ENCODE measurements at places on chromosomes 11 and 22.

GRCh38 chr11:75809991-75810390, 5.0 kb upstream of the UVRAG start:
- H3K36me3 ChIP-seq, result no peaks in the 10 kb centered on the region
- H3K27ac ChIP-seq, result peak overlapping the region; percentile 85
- H3K27me3 ChIP-seq, result no peaks in the 10 kb centered on the region
- DNase-seq, result no peak

- no peak overlapping the region for H3K27ac ChIP-seq
- H3K36me3 ChIP-seq, result no peaks in the 10 kb centered on the region
- no peaks in the 10 kb centered on the region for H3K27me3 ChIP-seq
- H3K4me1 ChIP-seq, result no peaks in the 10 kb centered on the region
Observed at GRCh38 chr11:72280726-72281315, 36.8 kb upstream of the PHOX2A start.

- H3K4me3 ChIP-seq, result no peak overlapping the region
- no peaks in the 10 kb centered on the region for H3K27me3 ChIP-seq
- no peaks in the 10 kb centered on the region for H3K4me1 ChIP-seq
- H3K27ac ChIP-seq, result no peak overlapping the region
- H3K36me3 ChIP-seq, result no peaks in the 10 kb centered on the region
Observed at GRCh38 chr22:45917146-45917545, 59.8 kb downstream of the WNT7B start.

GRCh38 chr11:11510939-11511338, 110.9 kb downstream of the GALNT18 start:
- no peak overlapping the region for H3K4me3 ChIP-seq
- H3K36me3 ChIP-seq, result no peaks in the 10 kb centered on the region
- no peaks in the 10 kb centered on the region for H3K27me3 ChIP-seq
- H3K4me1 ChIP-seq, result no peaks in the 10 kb centered on the region
- DNase-seq, result no peak
- no peak overlapping the region for H3K27ac ChIP-seq

DNA sequence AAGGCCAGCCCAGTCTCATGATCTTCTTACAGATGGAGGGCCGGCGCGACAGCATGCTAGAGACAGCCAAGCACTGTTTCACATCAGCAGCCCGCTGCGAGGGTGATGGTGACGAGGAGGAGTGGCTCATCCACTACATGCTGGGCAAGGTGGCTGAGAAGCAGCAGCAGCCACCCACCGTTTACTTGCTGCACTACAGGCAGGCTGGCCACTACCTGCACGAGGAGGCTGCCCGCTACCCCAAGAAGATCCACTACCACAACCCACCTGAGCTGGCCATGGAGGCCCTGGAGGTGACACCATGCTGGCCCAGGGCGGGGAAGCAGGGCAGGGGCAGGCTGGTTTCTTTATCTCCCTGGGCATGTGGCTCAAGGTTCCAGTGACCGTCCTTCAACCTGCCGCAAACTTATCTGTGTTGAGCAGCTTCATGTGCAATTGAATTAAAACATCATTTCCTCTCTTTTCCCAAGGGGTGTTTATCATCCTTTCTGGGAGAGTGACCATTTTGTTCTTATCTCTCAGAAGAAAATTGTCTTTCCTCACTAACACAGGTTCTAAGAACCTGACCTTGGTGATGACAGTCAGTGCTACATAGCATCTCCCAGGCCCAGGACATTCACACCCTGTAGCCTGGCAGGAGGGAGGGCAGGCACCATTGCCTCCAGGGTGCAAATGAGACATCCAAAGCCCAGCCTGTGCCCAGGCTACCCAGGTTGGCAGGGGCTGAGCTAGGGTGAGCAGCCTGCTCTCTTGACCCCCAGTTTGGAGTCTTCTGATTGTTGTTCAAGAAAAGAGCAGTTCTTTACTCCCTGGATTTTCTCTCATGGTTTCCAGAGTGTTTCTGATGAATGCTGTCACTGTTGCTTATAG, 80.7 kb downstream of the CABIN1 start:
- H3K36me3 ChIP-seq, result peaks cover 34% of the 10 kb centered on the region
- no peaks in the 10 kb centered on the region for H3K27me3 ChIP-seq
- DNase-seq, result no peak
- no peaks in the 10 kb centered on the region for H3K4me1 ChIP-seq
- H3K27ac ChIP-seq, result no peak overlapping the region
- no peak overlapping the region for H3K4me3 ChIP-seq

GRCh38 chr11:113162592-113162962, 151.8 kb upstream of the TTC12 start:
- H3K27ac ChIP-seq, result no peak overlapping the region
- no peak overlapping the region for H3K4me3 ChIP-seq
- no peaks in the 10 kb centered on the region for H3K36me3 ChIP-seq
- no peak for DNase-seq
- no peaks in the 10 kb centered on the region for H3K4me1 ChIP-seq
- H3K27me3 ChIP-seq, result no peaks in the 10 kb centered on the region

DNA sequence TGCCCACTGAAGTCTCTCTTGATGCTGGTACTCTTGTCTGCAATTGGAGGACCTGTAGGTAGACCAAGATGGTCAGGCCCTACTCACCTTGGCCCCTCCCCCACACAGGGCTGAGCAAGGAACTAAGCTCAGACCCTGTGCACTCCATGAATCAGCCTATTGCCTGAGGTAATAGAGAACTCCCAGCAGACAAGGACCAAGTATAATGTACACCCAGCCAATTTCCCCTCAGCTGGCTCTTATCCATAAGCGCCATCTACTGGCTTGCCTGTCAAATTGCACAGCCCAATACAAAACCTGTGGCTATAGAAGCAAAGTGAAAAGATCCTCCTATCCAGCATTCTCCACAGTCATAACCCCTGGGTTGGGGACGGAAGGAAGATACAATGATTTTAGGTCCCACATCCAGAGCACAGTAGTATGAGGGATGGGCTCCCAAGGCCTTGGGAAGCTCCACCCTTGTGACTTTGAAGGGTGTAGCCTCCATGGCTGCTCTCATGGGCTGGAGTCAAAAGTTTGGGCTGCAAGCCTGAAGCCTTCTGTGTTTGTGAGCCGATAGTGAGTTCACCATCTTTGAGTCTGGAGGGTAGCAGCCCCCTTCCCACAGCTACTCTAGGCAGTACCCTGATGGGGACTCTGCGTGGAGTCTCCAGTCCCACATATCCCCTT, 56.0 kb downstream of the GLYATL2 start:
- no peaks in the 10 kb centered on the region for H3K4me1 ChIP-seq
- no peak overlapping the region for H3K27ac ChIP-seq
- peak; percentile 7 for DNase-seq
- H3K36me3 ChIP-seq, result no peaks in the 10 kb centered on the region
- no peaks in the 10 kb centered on the region for H3K27me3 ChIP-seq
- no peak overlapping the region for H3K4me3 ChIP-seq

DNA sequence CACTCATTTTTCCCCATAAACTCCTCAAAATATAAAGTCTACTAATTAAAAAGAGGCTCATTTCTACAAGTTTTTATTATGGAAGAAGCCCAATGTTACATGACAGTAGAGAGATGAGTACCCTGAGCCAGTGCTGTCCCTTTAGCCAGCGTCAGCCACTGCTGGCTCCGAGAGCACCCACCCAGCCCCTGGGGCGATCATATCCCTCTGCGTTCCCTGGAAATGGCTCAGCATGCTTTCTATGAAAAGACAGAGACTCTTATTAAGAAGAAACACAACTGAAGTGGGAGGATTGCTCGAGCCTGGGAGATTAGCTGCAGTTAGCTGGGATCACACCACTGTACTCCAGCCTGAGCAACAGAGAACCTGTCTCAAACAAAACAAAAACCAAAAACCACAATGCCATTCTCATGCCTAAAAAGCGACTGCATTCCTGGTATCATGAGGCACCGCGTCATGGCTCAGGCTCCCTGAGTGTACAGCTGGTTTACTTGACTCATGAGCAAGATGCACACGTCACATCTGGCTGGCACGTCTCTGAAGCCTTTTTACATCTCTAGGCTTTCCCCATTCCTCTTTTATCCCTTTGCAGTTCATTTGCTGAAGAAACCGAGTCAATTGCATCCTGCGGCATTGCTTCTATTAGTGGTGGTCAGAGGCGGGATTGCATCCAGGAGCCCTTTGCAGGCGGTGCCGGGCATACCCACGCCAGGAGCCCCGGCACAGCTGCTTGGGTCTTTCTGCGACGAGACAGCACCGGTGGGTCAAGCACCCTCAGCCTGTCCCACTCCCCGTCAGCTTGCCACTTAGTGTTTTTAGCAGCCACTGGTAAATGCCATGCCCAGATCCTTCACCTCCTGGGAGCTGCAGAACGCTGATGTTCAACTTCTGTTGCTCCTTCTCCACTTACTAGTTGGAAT, 119.9 kb downstream of the CTTN start:
- no peaks in the 10 kb centered on the region for H3K4me1 ChIP-seq
- H3K4me3 ChIP-seq, result no peak overlapping the region
- no peak overlapping the region for H3K27ac ChIP-seq
- no peaks in the 10 kb centered on the region for H3K27me3 ChIP-seq

DNA sequence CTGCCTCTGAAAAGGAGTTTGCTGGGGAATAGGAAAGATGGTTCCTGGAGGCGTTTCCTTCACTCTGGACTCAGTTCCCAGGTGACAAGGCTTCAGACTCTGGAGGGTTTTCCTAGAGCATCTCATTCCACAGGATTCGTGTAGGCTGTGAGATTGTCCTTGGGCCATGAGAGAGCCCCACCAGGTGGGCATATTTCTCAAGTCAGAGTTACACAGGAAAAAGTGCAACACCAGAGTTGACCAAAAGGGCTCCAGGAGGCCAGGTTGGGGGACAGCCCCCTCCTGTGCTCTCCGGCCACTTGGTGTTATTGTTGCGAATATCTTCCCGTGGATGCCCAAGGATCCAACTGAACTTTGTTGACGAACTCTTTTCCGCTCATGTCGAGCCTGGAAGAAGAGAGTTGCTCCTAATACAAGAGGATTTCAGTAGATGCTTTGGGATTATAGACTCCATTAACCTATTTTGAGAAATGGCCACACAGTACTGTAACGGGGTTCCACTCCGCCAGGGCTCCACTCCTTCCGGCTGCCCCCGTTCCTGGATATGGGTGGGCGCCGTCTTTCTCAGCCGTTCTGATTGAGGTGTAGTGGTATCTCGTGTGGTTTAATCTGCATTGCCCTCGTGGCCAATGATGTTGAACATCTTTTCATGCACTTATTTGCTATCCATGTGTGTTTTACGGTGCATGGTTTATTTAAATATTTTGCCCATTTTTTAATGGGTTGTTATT, 580.3 kb downstream of the BRD1 start:
- no peaks in the 10 kb centered on the region for H3K27me3 ChIP-seq
- H3K4me3 ChIP-seq, result no peak overlapping the region
- no peak overlapping the region for H3K27ac ChIP-seq
- no peak for DNase-seq
- no peaks in the 10 kb centered on the region for H3K36me3 ChIP-seq

DNA sequence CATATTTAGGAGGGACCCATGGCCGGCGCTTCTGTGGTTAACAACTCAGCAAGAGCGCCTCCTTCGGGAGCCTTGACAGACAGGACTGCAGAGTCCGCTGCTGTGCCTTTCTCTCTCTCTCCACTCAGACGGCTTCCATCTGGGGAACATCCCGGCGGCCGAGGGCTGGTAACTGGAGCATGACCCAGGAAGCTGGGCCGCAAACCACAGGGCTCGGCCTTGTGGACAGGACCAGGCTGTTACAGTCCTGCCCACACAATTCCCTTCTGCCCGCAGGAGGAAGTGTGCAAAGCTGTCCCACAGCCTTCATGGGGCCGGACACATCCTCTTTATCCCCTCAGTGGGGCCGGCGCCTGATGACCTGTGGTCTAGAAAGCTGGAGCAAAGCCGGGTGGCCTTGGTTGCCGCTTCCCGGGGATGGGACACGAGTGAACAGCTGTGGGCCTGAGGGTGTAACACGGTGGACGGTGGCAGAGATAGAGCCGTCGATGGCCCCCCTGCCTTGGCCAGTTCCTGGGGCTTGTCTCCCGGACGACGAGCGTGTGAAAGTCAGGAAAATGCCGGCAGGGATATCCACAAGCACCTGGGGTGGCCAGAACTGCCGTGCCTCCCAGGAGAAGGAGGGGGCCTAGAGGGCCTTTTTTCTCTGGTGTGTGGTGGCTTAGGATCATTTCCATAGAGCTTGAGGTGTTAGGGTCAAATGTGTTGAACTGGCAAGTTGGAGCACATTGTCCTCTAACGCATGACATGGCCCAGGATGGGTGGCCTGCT, 50.1 kb downstream of the FBLN1 start:
- no peak for DNase-seq
- H3K27ac ChIP-seq, result no peak overlapping the region
- no peaks in the 10 kb centered on the region for H3K36me3 ChIP-seq
- no peaks in the 10 kb centered on the region for H3K4me1 ChIP-seq

DNA sequence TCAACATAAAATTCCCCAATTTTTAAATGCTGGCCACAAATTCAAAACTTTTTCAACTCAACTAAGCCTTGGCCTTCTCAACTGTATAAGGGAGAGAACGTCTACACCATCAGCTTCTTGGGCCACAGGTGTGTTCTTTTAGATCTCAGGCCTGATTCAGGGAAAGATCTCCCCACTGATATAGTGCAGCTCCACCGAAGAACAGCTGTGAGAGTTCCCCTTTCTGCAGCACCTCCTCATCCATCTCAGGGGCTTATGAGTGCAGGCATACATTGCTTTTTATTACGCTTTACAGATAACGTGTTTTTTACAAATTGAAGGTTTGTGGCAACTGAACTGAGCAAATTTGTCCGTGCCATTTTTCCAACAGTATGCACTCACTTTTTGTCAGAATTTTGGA, 8.0 kb upstream of the CD82 start:
- no peaks in the 10 kb centered on the region for H3K27me3 ChIP-seq
- no peak overlapping the region for H3K4me3 ChIP-seq
- H3K27ac ChIP-seq, result no peak overlapping the region

GRCh38 chr22:38406617-38407016, 48.4 kb downstream of the KCNJ4 start:
- no peaks in the 10 kb centered on the region for H3K4me1 ChIP-seq
- no peaks in the 10 kb centered on the region for H3K36me3 ChIP-seq
- no peak for DNase-seq
- no peak overlapping the region for H3K4me3 ChIP-seq
- H3K27ac ChIP-seq, result no peak overlapping the region

DNA sequence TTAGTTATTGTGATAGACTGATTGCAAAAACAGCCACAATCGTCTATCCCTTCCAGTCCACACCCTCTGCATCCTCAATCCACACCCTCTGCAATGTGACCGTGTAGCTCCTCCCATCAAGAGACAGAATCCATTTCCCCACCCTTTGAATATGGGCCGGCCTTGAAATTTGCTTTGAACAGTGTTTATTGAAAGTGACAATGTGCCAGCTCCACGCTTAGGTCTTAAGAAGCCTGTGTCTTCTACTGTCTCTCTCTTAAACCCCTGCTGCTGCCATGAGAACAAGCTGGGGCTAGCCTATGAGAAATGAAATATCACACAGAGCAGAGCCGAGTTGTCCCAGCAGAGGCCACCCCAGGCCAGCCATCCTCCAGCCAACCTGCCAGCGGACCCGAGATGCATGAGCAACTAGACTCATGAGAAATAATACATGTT, 22.3 kb upstream of the MICAL2 start:
- no peaks in the 10 kb centered on the region for H3K4me1 ChIP-seq
- no peaks in the 10 kb centered on the region for H3K36me3 ChIP-seq
- no peak overlapping the region for H3K4me3 ChIP-seq
- H3K27me3 ChIP-seq, result no peaks in the 10 kb centered on the region
- no peak for DNase-seq

- H3K27ac ChIP-seq, result no peak overlapping the region
- H3K4me1 ChIP-seq, result no peaks in the 10 kb centered on the region
- H3K36me3 ChIP-seq, result no peaks in the 10 kb centered on the region
- no peaks in the 10 kb centered on the region for H3K27me3 ChIP-seq
Observed at GRCh38 chr11:113603277-113604059, 102.6 kb downstream of the TMPRSS5 start.

GRCh38 chr11:74288911-74289310, 22.5 kb downstream of the P4HA3 start:
- H3K27ac ChIP-seq, result no peak overlapping the region
- H3K36me3 ChIP-seq, result no peaks in the 10 kb centered on the region
- DNase-seq, result no peak
- H3K4me3 ChIP-seq, result no peak overlapping the region
- H3K27me3 ChIP-seq, result no peaks in the 10 kb centered on the region
